ENCODE measurements at places on chromosomes 7 and 10.
A peak's percentile ranks its signal among the peaks of the same experiment; 100 is the strongest.

DNA sequence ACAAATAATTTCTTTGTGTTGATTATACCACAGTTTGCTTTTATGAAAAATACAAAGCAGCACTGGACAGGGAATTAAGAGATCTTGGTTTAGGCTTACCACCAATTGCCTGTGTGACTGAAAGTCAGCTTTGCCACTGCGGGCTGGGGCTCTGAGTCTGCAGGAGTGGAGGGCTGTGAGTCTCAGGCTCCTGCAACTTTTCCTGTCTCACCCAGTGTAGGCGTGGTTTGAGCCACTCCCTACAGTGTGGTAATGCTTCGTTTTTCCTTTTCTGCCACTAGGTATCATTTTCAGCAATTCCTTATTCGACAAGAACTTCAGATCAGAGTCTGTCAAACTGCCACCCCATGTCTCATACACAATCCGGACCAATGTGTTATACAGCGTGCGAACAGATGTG, 180.6 kb downstream of the ABCA13 start:
- DNase-seq: no peak

DNA sequence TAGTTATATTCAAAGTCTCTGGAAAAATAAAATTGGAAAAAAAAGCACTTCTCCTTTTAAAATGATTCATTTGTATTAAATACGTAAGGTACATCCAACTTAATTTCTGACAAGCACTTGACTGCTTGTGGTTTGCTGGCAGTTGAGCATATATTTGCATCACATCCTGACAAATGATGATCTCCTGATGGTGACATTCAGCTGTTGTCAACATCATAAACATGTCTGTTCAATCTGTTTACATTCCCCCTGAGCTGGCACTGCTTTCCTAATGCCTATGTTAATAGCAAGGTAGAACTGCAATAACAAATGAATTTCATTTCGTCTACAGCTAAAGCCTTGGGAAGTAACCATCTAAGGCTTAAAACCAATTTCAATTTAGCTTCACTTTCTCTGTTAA, 24.4 kb downstream of the TSPAN12 start:
- DNase-seq: no peak

GRCh38 chr7:11175887-11176286, 202.2 kb downstream of the PHF14 start:
- DNase-seq: no peak

DNA sequence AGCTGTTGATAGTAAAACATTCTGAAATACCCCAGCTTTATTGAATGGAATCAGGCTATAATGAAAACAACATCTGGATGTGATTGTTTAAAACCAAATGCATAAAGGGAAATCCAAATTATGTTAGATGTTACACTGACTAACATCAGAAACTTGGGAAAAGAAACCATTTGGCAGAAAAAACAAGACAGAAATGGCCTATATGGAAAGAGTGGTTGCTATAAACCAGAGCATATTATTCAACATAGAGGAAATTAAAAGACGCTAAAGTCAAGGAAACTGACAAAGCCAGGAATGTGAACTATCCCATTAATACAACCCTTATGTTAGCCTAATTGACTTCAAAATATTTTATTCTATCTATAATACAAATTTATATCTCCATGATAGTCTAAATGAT, 53.0 kb upstream of the CABCOCO1 start:
- DNase-seq: no peak

DNA sequence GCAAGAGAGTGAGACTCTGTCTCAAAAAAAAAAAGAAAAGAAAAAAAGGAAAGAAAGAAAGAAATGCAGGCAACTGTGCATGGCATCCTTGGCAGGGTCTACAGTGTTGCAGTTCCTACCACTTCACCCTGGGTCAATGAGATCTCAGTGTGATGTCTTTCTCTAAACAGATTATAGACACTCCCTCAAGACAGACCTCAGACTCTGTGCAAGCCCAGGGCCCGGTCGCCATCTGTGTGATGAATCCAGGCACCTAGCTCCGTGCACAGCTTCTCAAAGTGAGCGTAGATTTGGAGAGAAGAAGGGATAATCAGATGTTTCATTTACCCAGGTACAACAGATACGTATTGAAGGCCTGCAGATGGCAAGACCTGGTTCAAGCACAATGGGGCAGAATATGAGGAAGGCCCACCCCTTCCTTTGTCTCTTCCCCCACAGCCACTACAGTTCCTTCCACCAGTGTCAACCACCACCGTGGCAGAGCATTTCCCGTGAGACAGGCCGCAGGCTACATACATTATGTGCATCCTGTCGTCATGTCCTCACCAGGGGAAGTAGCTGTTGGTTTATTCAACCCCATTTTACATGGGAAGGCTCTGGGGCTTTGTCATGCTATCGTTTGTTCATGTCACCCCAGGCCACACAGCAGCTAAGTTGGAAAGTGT, 471.7 kb upstream of the GALNT17 start:
- DNase-seq: no peak

- DNase-seq: no peak
Observed at GRCh38 chr10:65194126-65194525, 1672.9 kb downstream of the REEP3 start.

DNA sequence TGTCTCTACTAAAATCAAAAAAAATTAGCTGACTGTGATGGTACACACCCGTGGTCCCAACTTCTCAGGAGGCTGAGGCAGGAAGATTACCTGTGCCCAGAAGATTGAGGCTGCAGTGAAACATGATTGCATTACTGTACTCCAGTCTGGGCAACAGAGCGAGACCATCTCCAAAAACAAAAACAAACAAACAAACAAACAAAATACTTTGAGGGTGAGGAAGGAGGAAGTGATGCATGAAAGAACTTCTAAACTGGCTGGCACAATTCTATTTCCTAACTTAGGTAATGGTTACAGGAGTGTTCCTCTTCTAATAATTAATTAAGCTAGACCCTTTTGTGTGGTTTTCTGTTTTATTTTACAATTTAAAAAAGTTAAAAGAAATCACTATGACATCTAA, 15.5 kb downstream of the WAPL start:
- no peak for DNase-seq

DNA sequence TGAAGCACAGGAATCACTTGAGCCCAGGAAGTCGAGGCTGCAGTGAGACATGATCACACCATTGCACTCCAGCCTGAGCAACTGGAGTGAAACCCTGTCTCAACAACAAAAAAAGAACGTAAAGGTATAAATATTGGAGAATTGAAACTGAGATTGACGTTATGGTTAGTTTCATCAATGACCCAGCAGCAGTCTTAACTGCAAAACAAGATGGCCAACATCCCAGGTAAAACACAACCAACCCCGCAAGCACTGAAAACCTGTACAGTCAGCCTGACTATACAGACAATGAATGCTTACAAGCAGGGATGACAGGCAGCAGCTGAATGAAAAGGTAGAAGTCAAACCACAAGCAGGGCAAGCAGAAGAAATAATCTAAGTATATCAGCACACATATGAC, 34.7 kb downstream of the WAPL start:
- no peak for DNase-seq

DNA sequence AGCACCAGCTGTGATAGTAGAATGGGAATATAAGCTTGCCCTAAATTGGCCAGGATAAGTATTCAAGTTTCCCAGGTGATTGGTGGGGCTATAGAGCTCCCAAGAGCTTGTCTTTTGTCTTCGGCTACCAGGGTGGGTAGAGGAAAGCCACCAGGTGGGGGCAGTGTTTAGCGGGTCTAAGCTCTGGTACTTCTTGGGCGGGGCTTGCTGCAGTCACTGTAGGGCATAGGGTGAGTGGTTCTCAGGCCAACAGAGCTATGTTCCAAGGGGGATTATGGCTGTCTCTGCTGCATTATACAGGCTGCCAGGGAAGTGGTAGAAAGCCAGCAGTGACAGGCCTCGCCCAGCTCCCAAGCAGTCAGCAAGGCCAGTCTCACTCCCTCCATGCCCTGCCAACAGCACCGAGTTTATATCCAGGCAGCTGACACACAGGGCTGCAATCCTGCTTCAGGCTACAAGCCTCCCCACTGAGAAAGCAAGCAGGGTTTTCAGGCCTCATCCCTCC, 110.7 kb downstream of the ZNF467 start:
- DNase-seq: peak; percentile 85

DNA sequence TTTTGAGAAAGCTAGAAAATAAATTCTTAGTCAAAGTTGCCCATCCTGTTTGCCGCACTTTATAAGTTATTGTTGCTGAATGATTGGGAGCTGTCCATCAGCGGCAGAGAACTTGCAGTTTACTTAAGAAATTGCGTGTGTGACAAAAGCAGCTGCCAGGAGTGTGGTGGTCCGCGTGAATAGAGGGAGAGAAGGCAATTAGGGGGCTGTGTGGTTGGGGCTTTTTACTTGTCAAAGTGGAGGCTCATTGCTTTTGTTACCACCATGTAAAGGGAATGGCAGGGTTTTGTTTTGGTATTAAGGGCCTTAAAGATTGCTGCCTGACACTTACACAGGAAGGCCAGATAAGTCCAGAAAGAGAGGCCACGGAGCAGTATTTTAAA, 177.8 kb downstream of the TCF7L2 start:
- no peak for DNase-seq

DNA sequence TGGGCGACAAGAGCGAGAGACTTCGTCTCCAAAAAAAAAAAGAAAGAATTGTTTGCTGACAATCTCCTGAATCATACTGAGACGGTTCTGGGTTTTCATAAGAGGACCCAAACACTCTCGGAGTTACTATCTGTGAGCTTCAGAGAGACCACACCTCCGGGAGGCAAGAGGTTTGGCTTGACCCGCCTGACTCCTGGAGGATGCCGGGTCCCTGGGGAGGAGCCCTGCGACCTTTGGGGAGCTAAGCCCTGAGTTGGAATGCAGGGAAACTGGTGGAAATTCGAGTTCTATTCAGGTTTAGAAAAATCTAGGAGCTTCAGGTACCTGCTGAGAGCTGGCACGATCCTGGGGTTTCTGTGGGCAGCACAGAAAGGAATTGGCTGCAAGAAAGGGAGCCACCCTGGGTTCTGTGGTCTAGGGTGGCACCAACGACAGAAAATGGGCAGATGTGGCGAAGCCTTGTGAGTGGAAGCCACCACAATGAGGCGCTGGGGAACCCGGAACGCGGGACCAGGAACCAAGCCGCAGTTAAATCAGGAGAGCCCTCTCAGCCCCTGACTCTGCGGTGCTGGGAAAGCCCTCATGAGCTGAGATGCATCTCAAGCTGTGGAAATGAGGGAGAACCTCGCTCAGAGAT, 21.9 kb upstream of the GATAD1 start:
- no peak for DNase-seq

- no peak for DNase-seq
Observed at GRCh38 chr10:111379534-111380187, 302.8 kb downstream of the ADRA2A start.

DNA sequence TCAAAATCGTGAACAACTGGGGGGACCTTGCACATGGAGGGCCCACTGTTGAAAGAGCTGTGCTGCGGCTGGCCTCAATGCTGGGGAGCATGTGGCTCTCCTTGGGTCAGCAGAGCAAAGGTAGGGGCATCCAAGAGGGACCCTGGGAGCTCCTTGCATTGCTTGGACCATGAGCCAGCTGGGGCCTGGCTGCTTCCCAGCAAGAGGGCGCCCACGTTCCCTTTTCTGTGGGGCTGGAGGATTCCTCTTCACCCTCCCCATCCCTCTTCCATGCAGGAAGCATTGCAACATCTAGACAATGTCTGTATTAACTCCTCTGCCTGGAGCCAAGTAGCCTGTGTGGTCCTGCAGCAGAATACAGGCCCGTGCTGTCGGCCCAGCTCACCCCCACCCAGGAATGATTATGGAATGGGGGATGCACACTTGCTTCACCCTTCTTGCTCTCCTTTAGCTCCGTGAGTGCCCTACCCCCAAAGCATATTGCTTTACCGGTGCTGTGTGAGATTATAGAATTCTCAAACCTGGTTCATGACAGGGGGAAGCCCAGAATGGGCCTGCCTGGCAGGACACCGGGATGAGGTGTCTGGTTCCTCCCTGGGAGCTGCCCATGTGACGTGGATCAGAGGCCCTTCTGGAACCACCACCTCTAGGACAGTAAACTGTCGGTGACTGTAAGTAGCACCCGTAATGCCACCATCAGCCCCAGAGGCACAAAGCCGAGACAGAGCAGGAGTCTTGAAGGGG, 61.9 kb downstream of the SYPL1 start:
- peak; percentile 49 for DNase-seq

DNA sequence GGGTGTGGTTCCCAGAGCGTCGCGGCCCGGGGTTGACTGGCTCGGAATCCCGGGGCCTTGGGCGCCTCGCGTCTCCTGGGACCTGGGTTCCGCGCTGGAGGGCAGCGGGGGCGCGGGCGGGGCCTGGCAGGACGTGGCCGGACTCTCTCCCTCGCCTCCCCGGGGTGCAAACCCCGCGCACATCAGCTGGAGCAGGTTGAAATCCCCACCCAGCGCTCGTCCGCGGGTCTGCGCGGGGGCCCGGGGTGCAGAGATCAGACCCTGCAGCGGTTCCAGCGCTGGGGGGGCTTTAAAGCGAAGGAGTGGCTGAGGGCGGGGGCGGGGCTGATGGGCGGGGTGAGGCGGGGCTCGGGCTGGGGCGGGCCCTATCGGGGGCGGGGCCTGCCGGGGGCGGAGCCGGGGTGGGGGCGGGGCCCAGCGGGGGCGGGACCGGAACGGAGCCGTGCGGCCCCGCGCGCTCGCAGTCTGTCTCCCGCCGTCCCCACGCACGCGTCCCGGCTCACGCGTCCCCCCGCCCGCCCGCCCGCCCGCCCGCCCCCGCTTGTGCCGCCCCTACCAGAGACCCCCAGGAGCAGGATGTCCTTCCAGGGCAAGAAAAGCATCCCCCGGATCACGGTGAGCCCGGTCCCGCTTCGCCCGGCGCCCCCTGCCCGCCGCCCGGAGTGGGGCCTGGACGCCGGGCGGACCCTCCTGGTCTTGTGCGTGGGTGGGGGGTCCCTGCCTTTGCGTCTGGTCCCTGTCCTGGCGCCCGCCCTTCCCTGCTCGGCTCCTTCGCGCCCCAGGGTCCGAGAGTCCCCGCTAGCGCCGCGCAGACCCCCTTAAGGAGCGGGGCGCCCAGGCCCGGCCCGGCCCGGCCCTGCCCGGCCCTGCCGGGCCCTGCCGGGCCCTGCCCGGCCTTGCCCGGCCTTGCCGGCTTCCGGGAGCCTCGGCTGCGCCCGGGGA, at the start of gene DPYSL4:
DPYSL4 (plus strand) TSS at position 461 of the 942 bp plus-strand sequence; CDS start at position 577, 116 bp downstream.
- no peak for DNase-seq

DNA sequence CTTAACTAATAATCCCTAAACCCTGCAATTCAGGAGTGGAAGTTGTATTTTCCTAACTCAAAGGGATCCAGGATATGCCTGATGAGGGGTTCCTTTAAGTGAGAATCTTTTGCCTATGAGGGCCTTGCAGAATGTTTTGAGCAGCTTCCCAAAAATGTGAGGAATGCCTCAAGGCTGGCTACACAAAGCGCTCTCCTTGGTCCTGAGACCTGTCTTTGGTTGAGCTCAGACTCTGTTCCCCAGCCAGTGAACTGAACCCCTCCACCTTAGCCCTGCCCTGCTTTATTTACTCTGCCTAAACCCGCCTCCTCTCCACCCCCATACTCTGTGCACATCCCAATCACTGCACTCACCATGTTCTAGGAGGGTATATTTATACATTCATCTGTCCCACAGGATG, 108.6 kb downstream of the NRCAM start:
- DNase-seq: peak; percentile 58

DNA sequence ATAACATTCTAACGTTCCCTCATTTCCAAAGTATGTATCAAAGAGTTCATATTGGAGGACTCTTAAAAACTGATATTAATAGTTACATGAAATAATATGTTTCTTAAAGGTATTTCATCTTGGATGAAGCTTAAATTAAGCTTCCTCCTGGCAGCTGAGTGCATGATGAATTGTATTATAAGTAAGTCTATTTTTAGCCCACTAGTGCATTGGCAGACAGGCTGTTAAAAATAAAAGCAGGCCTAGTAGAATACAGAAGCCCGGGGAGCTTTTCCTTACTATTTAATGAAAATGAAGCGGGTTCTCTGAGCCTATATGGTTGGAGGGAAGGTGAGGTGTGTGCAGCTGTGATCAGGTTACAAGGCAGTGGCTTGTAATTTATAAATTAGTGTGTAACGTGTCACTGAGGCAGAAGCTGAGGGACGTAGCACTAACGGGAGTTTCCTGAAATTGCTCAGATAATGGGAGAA, 130.7 kb upstream of the KMT2E start:
- no peak for DNase-seq
